ENCODE measurements at places on chromosomes 11 and 22. TPM values are rescaled to one million over a fixed set of nuclear protein-coding genes. Genes with fewer than 3 reads are reported as not detected.

Gene SCGB1D2
- total RNA-seq: 1.5 TPM

DNA sequence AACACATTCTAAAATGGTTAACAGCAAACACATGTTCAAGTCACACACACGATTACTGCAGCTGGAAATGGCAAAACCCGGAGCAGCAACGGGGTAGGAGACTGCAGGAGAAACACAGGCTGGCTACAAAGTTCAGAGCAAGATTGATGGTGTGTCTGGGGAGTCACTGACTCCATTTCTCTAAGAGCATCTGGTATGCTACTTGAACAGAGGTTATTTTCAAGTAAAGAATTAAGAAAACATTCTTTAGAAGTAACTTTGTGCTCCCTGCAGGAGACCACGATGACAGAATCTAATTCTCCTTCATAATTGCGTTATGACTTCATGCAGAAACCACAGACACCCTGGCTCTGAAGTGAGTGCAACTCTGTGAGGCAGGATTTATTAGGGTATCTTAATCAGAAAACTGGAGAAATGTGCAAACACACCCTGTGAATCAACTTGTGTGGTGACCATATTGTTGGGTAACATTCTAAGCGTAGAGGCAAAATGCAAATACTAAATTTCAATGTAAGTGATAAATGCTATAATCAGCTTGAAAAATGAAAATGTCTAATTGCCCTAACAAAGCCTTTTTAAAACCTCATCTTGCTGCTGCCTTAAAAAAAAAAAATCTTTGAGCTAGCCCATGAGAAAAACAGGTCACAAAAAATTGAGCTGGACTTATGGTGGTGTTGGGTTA, 303.0 kb downstream of the CADM1 start:
- H3K4me3 ChIP-seq: no peak overlapping the region
- no peaks in the 10 kb centered on the region for H3K27me3 ChIP-seq
- H3K4me1 ChIP-seq: peaks cover 3% of the 10 kb centered on the region
- H3K27ac ChIP-seq: no peak overlapping the region
- no peaks in the 10 kb centered on the region for H3K36me3 ChIP-seq

- H3K4me1 ChIP-seq: no peaks in the 10 kb centered on the region
- no peaks in the 10 kb centered on the region for H3K27me3 ChIP-seq
- H3K27ac ChIP-seq: no peak overlapping the region
- no peak overlapping the region for H3K4me3 ChIP-seq
- H3K36me3 ChIP-seq: no peaks in the 10 kb centered on the region
- no peak for DNase-seq
These were observed 309.2 kb downstream of the FAT3 start for GRCh38 chr11:92533657-92534335.

Gene CHRM1
- not detected for total RNA-seq

DNA sequence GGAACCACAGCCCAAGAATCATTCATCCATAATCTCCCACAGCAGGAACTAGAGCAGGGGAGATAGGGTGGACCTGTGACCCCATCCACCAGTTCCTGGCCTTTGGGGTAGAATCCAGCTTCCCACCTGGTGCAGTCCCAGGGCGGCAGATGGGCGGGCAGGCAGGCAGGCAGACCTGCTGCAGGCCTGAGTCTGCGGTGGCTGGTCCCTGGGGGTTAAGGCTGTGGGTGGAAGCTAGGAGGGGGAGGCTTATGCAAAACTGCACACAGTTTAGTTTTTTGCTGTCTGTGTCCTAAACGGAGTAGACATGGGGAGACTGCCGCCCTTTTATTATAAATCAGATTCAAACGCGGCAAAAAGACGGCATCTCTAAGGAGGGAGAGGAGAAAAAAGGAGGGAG, 4.5 kb upstream of the NEFH start:
- no peak overlapping the region for H3K27ac ChIP-seq
- H3K36me3 ChIP-seq: no peaks in the 10 kb centered on the region
- DNase-seq: no peak
- peaks cover 4% of the 10 kb centered on the region for H3K4me1 ChIP-seq
- no peak overlapping the region for H3K4me3 ChIP-seq
